ENCODE measurements at places on chromosomes 5 and 9. TPM values are rescaled to one million over a fixed set of nuclear protein-coding genes. Genes with fewer than 3 reads are reported as not detected.

The F2RL1 gene
- 8.6 TPM for total RNA-seq

The VCP gene
- total RNA-seq = 306 TPM

The CORO2A gene
- 1.3 TPM for total RNA-seq

The SERF1A gene
- total RNA-seq = 11.5 TPM

The TEX48 gene
- not detected for total RNA-seq

The RLN1 gene
- total RNA-seq = 0.39 TPM

The GRIA1 gene
- not detected for total RNA-seq

The OR1Q1 gene
- not detected for total RNA-seq
